ENCODE measurements at places on chromosomes 12 and 14.
A peak's percentile ranks its signal among the peaks of the same experiment; 100 is the strongest.

GRCh38 chr12:90280564-90281058 is 572.0 kb upstream of the ATP2B1 start:
- DNase-seq = no peak

DNA sequence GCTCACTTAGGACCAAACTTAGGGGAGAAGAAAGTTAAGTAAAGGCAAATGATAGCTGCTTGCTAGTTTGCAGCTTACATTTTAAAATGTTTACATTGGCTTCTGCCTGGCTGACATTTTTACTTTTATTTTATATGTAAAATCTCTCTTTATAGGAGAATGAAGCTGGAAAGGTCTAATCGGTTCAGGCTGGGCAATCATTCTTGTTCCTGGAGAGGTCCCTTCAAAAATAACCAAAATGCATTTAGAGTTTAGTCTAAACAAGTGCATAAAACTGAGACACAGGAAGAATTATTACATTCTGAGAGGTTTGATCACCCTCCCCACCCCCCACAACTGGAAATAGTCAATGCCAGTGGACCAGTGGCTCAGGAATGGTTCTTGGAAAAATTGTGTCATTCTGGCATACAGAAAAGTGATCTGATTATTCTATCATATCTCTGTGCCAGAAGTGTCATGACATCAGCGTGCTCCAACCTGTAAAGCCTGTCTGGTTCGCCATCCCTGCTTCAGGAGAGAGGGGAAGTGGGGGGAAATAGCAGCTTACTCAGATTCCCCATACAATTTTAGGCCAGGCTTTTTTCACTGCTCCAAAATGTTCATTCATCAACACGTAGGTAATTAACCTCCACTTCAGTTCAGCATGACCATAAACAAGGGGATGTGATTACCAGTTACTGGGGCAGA is 4.2 kb downstream of the PRICKLE1 start:
- DNase-seq = no peak

DNA sequence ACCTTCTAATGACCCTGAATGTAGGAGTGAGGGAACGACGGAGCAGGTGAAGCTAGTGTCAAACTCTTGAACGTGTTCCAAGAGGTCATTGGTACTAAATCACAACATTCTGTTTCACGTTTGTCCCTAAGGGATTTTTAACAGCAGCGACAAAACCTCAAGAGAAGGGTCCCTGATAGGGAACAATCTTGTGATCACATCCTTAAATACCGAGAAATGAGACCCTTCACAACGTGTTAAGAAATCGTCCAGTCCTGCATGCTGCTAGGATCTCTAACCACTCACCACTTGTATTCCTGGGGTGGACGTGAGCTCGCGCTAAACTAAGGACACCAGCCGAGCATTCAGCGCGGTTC is 134.1 kb upstream of the KRAS start:
- DNase-seq = no peak

- DNase-seq = no peak
Measured at GRCh38 chr12:57237932-57238853, 8.7 kb downstream of the SHMT2 start.

GRCh38 chr14:36373982-36374673 is 53.7 kb upstream of the MBIP start:
- peak; percentile 89 for DNase-seq

DNA sequence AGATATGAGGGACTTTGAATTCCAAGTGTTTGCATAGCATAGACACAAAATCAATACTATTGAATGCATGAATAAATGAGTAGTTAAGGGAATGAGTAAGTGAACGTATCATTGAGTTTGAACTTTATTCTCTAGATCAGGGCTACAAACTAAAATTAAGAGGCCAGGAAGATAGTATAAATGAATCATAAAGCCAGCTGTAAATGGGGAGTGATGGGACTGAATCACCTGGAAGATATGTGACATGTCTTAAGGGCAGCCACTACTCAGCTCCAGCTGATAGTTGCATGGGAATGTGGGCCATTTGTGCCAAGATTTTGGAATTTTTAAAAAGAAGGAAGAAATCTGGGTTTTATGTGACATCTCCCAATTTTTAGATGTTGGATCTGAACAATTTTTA is 229.9 kb downstream of the AKAP6 start:
- DNase-seq = no peak

- no peak for DNase-seq
Measured at GRCh38 chr14:50060871-50061663, 55.3 kb downstream of the VCPKMT start.

GRCh38 chr14:67837011-67837624 is 17.5 kb downstream of the RAD51B start:
- no peak for DNase-seq

GRCh38 chr12:25829192-25829591 is 129.3 kb upstream of the RASSF8 start:
- peak; percentile 87 for DNase-seq

DNA sequence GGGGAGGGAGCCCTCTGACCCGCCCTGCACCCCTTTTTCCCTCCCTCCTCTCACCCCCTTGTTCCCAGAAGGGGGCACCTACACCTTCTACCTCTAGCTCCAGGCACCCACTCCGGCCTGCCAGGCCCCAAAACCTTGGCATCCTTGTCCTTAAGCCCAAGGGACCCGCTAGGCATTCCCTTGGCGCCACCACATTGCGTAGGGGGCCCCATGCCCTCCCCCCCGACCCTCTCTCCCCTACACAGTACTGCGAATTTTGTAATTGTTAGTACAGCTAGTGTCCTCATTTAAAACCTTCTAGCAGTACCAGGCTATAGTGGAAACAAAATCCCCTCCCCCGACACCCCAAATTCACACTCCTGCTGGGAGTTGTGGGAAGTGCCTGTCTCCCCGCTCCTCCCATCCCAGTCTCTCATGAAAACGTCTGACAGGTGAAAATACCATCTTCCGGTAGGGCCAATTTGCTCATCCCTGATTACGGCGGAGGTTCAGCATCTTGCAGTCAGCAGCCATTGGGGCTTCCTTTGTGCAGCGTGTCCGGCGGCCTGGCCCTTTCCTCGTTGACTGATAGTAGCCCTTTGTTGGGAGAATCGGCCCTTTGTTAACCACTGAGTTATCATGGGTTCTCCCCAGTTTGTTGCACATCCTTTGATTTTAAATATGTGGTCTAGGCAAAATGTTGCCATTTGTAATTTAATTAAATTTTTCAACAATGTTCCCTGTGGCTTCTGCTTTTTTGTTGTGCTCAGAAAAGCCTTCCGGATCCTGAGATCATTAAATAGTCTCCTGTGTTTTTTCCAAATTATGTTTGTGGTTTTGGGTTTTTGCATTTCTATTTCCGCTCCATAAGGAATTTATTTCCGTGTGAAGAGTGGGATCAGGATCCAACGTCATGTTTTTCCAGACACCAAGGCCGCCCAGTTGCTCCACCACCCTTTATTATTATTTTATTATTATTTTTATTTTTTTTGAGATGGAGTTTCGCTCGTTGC is 7.9 kb upstream of the CEP170B start:
- no peak for DNase-seq

- DNase-seq = no peak
Measured at GRCh38 chr14:51419685-51420084, 179.6 kb downstream of the TMX1 start.

- no peak for DNase-seq
Measured at GRCh38 chr12:130634866-130635265, 81.2 kb downstream of the RIMBP2 start.

GRCh38 chr14:73731111-73731510 is 16.9 kb upstream of the PNMA1 start:
- no peak for DNase-seq

- DNase-seq = no peak
Measured at GRCh38 chr14:37652042-37652441, 56.6 kb downstream of the TTC6 start.

DNA sequence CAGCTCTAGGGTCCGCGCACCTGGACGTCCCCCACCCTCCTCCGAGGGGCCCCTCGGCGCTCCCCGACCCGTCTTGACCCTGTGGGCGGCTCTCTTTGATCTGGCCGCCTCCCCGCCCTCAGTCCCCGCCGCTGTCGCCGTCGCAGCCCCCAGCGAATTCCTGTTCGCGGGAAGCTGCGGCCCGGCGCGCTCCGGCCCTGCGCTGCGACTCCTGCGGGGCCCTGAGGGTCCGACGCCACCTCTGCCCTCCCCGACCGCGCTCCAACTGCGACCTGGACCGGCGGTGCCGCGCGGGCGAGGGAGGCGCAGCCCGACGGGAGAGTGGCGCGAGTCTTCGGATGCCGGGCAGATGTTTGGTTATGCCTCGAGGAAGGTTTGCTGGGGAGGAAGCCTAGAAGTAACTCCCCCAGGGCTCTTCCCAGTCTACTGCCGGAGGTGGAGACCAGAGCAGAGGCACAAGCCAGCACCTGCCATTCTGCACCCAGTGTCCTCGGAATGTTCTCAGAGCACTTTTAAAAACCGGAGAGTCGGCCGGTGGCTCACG is 440 bp upstream of the ISM2 start:
- no peak for DNase-seq

DNA sequence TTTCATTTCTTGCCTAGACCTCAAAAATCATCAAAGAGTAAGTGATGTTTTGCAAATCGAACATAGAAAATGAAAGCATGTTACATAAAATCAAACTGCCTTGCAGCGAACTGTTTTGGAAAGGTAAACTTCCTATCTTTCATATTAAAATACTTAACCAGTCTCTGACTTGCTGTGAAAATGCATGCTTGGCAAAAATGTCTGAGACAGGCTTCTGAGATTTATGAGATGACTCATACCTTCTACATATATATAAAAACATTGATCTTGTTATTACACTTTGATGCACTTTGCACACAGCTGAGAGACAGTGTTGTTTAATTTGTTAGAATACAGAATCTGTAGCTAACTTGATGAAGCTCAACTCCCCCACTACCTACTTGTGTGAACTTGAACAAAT is 179.1 kb downstream of the KITLG start:
- no peak for DNase-seq

DNA sequence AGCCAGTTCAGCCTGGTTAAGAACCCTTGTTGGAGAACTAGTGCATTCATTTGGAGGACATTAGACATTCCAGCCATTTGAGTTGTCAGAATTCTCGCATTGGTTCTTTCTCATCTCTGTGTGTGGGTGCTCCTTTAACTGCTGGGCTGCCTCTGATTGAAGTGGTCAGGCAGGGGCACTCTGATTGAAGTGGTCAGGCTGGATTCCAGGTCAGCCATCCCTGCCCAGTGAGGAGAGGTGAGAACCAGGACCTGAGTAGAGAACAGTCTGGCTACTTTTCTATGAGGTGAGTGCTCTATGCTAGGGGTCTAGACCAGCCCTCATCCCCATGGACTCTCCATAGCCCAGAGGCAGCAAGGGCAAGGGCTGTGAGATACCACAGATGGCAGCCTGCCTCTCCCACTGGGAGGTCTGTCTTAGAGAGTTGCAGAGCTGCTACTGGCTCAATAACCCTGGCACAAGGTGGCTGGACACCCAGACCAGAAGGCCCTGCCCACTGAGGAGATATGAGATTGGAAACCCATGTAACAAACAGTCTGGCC is 691.6 kb downstream of the TMTC2 start:
- DNase-seq = no peak

DNA sequence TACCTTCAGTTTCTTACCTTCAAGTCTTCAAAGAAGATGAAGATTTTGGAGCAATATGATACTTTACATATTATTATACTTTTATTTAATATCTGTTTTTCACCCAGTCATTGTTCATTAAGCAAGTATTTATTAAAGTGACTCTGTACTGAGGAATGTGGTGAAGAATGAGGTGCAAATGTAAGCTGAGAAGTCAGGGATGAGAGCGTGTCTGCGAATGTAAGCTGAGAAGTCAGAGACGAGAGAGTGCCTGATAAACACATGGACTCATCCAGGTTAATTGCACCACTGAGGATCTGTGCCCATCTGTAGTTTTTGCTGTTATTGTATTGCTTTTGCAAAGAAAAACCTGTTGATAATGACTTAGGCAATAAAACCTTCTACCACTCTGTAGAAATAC is 211.9 kb upstream of the FAR2 start:
- no peak for DNase-seq

DNA sequence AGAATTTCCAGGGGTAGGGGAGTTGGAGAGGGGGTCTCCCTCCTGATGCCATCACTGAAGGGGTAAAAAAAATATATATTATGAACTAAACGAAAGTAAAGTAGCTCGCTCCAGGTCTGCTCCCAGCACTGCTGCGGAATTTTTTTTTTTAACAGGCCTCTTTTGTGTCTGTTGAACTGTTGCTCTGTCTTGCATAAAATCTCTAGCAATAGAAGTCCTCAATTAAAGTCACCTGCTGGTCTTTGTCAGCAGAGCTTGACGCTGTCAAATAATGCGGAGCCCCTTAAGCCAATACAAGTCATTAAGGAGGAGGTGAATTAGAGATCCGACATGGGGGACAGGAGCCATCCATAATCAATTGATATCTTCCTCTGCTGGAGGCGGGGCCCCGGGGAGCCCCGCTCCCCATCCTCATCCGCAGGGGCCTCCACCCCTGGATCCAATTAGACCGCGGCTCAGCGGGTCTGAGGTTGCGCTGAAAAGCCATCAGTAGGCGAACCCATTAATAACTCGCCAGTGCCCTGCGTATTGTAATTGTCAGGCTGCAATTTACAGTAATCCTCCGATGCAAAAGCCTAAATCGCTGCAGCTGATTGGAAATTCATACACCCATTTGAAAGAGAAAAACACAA is 85.6 kb downstream of the DICER1 start:
- peak; percentile 49 for DNase-seq

DNA sequence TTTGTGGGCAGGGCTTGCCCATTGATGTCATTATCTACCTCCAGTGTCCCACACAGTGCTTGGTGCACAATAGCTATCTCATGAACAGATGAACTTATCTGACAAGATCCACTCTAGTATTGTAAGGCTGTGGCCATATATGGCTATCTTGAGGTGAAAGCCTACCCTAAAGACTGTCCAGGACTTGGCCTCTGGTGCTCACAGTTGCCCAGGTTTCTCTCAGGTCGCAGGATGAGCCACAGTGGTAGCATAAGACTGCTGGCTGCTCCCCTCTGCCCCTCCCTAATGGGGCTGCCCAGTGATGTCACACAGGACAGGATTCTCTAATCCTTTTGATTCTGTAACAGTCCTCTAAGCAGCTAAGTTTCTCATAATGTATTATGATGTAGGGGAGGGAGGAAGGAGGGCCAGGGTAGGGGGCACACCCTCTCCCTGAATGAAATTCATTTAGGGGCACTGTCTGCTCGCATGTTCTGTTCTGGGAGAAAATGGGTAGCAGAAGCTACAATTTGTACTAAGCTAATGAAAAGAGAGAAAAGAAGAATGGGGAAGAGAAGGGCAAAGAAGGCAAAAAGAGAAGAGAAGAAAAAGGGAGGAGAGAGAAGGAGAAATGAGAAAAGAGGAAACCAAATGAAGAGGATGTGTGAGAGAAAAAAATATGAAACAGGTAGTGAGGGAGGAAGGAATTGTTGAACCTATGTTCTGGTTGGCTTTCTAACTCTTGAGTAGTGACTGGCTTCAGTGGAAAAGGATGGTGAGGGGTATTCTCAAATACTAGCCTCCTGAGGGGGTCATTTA is 3.4 kb upstream of the PPM1A start:
- no peak for DNase-seq

GRCh38 chr14:52926953-52927352 is 23.9 kb downstream of the FERMT2 start:
- no peak for DNase-seq
